T-cell (primary cell): ENCODE measurements at places on chromosomes 2 and 18.

- no peak for DNase-seq
These were observed 19.2 kb upstream of the SIGLEC15 start for GRCh38 chr18:45806226-45806625.

GRCh38 chr2:113720167-113720566, 36.3 kb downstream of the SLC35F5 start:
- DNase-seq, result no peak

GRCh38 chr2:187528042-187528441, 26.2 kb downstream of the TFPI start:
- DNase-seq, result no peak

GRCh38 chr2:218910741-218911140, 30.1 kb downstream of the WNT10A start:
- DNase-seq, result no peak

- DNase-seq, result no peak
These were observed 763.4 kb upstream of the NRXN1 start for GRCh38 chr2:51795248-51795888.

GRCh38 chr2:102141970-102142828, at the start of gene IL1R1:
Gene IL1R1, plus strand, starts transcription at chr2:102142746. Its CDS starts 14,979 bp downstream, at chr2:102157725.
- DNase-seq, result no peak

DNA sequence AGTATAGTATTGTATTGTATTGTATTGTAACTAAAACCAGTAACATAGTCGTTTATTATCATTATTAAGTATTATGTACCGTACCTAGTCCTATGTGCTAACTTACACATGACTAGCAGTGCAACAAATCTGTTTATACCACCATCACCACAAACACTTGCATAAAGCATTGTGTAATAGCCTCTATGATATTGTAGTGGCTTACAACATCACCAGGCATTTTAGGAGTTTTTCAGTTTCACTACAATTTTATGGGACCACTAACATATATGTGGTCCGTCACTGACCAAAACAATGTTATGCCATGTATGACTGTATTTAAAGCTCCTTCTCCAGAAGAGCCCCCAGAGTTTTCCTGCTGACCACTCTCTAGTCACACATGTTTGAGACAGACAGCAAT, 306.2 kb downstream of the SETBP1 start:
- no peak for DNase-seq

DNA sequence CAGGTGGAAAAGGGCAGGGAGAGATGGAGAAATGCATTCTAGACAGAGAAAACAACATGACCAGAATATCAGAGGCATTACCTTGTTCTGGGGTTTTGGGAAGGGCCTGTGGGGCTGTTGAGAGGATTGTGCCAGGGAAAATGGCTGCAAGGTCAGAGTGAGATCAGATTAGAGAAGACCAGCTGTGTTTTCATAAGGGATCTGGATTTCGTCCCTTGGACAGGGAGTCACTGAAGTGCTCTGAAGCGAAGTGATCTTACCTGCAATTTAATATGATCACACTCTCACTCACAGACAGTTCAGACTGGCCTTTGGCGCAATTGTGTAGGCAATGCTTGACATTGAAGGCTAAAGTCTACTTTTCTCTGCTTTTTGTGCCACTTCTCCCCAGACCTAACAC, 20.3 kb upstream of the REG3G start:
- no peak for DNase-seq

DNA sequence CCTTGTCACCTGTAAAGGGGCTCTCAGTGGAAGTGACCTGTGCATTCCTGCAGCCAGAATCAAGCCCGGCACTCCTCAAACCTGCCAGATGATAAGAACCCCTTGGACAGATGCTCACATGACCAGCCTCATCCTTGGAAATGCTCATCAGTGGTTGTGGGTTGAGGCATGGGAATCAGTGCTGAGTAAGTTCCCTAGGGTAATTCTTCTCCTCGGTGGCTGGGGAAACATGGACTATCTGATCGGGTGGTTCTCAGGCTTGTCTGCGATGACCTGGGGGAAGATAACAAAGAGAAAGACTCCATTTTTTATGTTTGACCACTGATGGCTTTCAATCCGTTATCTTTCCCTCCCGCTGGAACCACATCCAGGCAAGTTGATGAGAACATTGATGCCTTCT, 84.0 kb downstream of the SPP2 start:
- no peak for DNase-seq

DNA sequence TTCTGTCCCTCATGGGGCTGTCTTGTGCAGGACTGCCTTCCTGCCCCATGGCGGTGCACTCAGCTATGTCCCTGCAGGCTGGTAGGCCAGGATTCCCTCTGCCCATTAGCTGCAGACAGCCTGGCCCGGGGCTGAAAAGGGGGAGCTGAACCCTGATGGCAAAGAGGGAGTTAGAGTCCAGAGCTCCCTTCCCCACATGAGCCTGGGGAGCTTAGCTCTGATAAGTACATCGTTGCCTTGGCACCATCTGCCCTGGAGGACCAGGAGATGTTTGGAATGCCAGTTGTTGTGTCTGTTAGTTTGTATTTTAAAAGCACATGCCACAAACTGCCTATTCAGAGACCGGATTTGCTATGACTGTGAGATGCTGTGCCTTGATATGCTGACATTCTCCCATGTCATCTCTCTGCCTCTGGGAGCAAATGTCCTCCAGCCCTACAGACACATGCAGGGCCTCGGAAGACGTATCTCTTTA, 65.1 kb upstream of the AFF3 start:
- no peak for DNase-seq

DNA sequence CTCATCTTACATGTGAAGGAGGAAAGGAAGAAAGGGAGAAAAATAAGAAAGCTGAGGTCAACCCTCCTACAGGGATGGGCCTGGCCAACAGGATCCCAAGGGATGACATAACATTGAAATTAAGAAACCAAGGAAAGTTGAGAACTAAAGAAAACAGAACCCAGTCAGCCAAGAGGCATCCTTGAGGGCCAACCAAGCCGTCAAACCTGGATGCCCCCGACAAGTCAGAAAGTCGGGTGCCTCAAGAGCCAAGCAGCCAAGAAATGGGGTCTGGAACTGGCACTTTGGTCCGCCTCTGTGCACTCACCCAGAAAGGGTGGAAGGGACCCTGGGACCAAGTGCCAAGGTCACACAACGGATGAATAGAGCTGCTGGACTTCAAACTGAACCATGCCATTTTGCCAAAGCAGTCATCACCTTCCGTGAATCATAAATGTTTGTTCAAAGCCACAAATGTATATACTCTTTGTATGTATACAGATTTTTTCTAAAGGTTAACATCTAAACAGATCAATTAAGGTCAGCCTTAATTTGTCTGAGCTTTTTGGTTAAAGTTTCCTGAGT, 27.0 kb upstream of the PTPN4 start:
- DNase-seq, result no peak

DNA sequence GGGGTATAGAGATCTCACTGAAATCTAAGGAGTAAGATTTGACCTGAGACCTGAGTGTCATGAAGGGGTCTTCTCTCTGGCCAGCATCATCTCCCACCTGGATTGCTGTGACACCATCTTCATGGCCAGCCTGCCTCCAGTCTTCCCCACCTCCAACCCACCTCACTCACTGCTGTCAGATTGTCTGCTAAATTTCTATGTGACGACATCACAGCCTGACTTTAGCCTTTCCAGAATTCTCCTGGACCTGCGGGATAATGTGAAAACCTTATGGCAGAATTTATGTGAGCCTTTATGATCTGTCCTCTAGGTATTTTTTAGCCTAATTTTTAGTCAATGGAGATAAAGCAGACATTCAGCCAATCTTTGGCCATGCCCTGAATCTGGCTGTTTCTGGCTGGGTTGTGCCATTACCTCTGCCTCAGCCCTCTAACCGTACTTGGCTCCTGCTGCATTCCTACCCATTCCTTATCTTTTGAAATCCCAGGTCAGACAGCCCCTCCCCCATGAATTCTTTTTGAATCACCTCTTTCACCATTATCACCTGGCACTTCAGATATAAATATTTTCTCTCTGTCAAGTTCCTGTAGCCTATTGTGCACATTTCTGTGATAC, 66.4 kb upstream of the MMADHC start:
- DNase-seq, result no peak

DNA sequence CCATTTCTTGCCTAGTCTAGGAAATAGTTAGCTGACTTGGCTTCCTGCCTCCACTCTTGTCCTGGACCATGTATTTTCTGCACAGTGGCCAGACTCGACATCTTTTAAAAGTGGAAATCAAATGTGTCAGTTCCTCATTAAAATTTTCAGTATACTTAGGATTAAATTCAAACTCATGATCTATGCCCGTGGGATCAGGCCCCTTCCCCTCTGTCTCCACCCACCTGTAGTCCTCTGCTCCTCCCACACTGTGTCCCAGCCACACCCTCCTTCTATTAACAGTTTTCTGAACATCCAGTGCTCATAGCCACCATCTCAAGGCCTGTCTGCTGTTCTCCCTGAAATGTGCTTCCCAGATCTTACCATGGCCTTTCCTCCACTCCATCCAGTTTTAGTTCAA, 13.3 kb downstream of the ARHGAP25 start:
- no peak for DNase-seq

DNA sequence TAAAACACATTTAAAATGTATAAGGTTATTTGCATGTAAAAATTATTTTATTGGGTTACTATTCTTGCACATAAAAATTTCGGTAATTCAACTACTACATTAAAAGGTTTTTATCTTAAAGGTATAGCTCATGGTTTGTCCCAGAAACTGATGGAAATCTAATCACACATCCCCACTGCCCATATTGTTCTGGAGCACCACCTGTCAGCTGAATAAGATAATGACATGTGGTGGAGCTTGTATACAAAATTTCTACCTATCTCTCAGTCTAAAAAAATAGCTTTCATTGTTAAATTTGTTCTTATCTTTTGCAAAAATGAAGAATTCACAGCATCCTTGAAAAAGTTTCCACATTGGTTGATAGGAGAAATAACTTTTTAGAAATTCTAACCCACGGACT, 18.3 kb downstream of the ERBB4 start:
- DNase-seq, result no peak

GRCh38 chr2:100066856-100067255, 75.5 kb downstream of the AFF3 start:
- no peak for DNase-seq
